ENCODE measurements at places on chromosomes 5 and 9.
A peak's percentile ranks its signal among the peaks of the same experiment; 100 is the strongest.

DNA sequence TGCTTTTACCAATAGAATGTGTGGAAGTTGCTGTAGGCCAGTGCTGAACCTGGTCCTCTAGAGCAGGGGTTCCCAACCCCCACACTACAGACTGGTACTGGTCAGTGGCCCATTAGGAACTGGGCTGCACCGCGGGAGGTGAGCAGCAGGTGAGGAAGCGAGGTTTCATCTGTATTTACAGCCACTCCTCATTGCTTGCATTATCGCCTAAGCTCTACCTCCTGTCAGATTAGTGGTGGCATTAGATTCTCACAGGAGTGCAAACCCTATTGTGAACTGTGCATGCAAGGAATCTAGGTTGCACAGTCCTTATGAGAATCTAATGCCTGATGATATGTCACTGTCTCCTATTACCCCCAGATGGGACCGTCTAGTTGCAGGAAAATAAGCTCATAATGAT is 6.1 kb upstream of the CCDC152 start:
- no peak for DNase-seq

GRCh38 chr9:98228392-98229089 is 26.9 kb downstream of the TBC1D2 start:
- DNase-seq, result no peak

GRCh38 chr9:114366334-114367128 is 21.3 kb downstream of the AKNA start:
- DNase-seq, result peak; percentile 59

DNA sequence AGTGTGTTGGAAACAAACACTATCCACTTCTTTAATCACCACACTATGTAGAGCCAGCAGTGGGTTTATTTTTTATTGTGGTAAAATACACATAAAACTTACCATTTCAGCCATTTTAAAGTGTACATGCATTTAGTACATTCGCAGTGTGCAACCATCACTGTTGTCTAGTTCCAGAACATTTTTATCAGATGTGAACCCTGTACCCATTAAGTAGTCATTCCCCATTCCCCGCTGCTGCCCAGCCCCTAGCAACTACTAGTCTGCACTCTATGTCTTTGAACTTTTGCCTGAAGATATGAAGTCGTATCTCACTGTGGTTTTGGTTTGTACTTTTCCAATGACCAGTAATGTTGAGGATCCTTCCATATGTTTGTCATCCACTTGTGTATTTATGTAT is 30.2 kb upstream of the F2R start:
- no peak for DNase-seq

GRCh38 chr5:54205453-54205852 is 104.9 kb downstream of the ARL15 start:
- no peak for DNase-seq

DNA sequence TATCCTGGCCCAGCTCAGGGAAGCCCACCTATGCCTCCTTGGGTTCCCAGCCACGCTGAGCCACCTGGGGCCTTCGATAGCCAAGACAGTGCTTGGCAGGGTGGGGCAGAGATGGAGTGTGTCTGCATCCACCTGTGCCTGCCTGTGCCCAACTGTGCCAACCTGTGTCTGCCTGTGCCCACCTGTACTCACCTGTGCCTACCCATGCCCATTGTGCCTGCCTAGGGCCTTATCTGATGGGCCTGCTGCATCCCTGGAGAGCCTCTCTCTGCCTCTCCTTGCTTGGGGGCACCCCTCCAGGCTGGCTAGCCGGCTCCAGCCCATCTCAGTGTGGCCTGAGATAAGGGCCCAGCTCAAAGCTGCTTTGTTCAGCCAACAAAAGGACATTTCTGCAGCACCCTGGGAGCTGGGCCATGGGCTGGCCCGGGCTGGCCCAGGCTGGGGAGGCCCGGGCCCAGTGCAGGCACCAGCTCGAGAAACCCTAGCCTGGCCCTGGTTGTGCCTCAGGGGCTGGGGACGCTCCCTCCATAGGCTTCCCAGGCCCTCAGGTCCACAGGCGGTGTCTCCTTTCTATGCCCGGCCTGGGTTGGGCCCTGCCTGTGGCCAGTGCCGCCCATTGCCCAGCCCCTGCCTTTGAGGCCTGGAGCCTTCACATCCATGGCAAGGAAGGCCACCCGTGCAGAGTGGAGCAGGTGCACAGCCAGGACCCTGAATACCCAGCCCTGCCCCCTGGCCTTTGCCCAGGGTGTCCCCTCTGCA is 37.3 kb upstream of the NOTCH1 start:
- no peak for DNase-seq

GRCh38 chr5:40220260-40220659 is 459.5 kb upstream of the PTGER4 start:
- DNase-seq, result no peak
